ENCODE measurements at places on chromosomes 5 and 9. TPM values are rescaled to one million over a fixed set of nuclear protein-coding genes. Genes with fewer than 3 reads are reported as not detected.

HTR4 gene
- total RNA-seq: not detected

KIF12 gene
- 2.3 TPM for total RNA-seq

DIPK1B gene
- 12.8 TPM for total RNA-seq

CBY3 gene
- total RNA-seq: not detected

PCDHGB2 gene
- total RNA-seq: 2.4 TPM

SLIT3 gene
- total RNA-seq: 57.3 TPM

PCDHGA6 gene
- total RNA-seq: 2.1 TPM

LCN1 gene
- total RNA-seq: not detected

CCIN gene
- total RNA-seq: 0.33 TPM

DNA sequence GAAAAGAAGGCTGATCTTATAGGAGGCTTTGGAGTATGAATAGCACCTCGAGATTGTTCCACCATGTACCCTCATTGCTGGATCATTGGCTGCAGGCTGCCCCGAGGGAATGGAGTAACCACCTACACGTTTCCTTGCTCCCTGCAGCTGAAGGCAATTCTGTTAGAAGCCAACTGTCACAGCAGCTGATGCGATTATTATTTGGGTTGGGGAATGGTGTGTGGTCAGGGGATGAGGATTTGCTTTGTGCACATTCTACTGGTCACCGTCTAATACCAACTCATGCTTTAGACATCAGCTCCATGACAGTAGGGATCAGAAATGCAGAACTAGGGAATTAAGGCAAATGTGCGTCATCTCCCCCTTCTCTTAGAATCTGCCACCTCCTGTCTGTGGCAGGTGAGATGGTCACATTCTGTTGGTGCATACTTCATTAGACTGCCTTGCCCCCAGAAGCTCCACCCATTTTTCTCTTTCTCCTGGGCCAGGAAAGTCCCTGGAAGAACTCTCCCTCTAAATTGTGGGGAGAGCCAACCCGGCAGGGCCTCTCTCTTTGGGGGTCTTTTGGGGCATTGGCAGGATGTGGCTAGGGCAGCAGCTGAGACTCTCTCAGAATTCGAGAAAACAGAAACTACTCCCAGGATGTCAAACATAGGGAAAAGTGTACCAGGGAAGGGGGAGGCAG, 32.8 kb downstream of the NEUROG1 start:
- no peak for DNase-seq
- no peaks in the 10 kb centered on the region for H3K36me3 ChIP-seq

DNA sequence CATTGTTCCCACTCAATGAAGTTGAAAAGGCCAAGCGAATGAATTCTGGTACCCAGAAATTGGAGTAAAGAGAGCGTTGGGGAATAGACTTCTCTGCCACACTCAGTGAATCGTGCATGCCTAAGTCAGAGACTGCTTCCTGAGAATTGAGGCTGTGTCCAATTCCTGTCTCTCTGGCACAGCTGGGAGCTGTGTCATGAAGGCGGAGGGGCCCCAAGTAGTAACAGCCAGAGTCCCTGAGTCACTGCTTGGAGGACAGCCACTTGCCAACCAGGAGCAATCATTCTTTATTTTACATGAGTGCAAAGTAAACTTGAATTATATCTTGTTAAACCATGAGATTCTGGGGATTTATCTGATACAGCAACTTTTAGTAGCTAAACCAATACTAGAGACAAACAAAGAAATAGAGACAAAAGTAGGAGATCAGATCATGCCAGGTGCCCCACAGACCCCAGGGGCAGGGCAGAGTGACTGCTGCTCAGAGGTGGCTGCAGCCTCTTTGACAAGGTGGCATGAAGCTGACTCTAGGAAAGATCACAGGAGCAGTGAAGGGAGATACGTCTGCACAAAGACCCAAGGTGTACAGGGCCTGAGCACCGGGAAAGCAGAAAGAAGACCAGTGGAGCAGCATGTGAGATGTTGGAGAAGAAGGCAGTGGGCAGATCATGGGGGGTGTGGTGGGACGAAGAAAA, 246.0 kb downstream of the GADD45G start:
- H3K4me3 ChIP-seq: no peak overlapping the region
- no peak overlapping the region for H3K27ac ChIP-seq
- no peaks in the 10 kb centered on the region for H3K27me3 ChIP-seq
- DNase-seq: no peak
- no peaks in the 10 kb centered on the region for H3K36me3 ChIP-seq
- H3K4me1 ChIP-seq: peaks cover 5% of the 10 kb centered on the region

GRCh38 chr5:95983080-95983479, 21.4 kb upstream of the ELL2 start:
- H3K4me3 ChIP-seq: no peak overlapping the region
- no peaks in the 10 kb centered on the region for H3K4me1 ChIP-seq
- H3K36me3 ChIP-seq: no peaks in the 10 kb centered on the region
- no peak overlapping the region for H3K27ac ChIP-seq

DNA sequence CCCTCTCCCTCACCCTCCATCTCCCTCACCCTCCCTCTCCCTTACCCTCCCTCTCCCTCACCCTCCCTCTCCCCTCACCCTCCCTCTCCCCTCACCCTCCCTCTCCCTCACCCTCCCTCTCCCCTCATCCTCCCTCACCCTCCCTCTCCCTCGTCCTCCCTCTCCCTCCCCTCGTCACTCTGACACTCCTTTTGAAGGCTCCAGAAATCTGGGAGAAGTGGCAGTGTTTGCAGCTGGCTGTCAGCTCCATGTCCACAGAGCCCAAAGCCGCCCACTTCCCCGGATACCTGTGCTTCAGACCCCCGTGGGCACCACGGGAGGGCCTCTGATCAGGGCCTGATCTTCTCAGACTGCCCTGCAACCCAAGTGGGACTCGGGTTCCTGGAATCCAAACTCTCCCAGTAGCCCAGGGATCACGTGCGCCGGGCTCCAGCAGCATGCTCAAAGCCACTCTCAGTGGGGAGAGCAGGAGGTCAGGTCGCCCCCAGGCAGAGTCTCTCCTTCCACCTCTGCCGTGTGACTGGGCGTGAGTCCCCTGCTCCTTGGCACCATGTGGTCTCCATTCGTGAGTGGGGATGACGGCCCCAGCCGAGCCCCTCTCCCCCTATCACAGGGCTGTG, 33.1 kb downstream of the DBH start:
- H3K4me1 ChIP-seq: no peaks in the 10 kb centered on the region
- no peaks in the 10 kb centered on the region for H3K27me3 ChIP-seq
- H3K27ac ChIP-seq: no peak overlapping the region
- no peak overlapping the region for H3K4me3 ChIP-seq
- no peak for DNase-seq
- H3K36me3 ChIP-seq: no peaks in the 10 kb centered on the region

- H3K27ac ChIP-seq: no peak overlapping the region
- H3K27me3 ChIP-seq: no peaks in the 10 kb centered on the region
- no peak overlapping the region for H3K4me3 ChIP-seq
Measured at GRCh38 chr5:50786073-50786472, 119.6 kb downstream of the PARP8 start.

- H3K4me1 ChIP-seq: peaks cover 9% of the 10 kb centered on the region
- H3K27ac ChIP-seq: peak overlapping the region; percentile 16
- no peaks in the 10 kb centered on the region for H3K27me3 ChIP-seq
- peaks cover 3% of the 10 kb centered on the region for H3K36me3 ChIP-seq
- DNase-seq: no peak
Measured at GRCh38 chr9:96015876-96016686, 140.6 kb downstream of the ERCC6L2 start.

- H3K4me3 ChIP-seq: no peak overlapping the region
- H3K27me3 ChIP-seq: no peaks in the 10 kb centered on the region
- H3K27ac ChIP-seq: peak overlapping the region; percentile 87
- H3K36me3 ChIP-seq: peaks cover 51% of the 10 kb centered on the region
Measured at GRCh38 chr9:19378647-19379046, 1.4 kb downstream of the RPS6 start.

- H3K4me3 ChIP-seq: no peak overlapping the region
- H3K4me1 ChIP-seq: no peaks in the 10 kb centered on the region
- DNase-seq: no peak
- H3K36me3 ChIP-seq: no peaks in the 10 kb centered on the region
Measured at GRCh38 chr5:90131383-90132133, 278.0 kb downstream of the CETN3 start.

DNA sequence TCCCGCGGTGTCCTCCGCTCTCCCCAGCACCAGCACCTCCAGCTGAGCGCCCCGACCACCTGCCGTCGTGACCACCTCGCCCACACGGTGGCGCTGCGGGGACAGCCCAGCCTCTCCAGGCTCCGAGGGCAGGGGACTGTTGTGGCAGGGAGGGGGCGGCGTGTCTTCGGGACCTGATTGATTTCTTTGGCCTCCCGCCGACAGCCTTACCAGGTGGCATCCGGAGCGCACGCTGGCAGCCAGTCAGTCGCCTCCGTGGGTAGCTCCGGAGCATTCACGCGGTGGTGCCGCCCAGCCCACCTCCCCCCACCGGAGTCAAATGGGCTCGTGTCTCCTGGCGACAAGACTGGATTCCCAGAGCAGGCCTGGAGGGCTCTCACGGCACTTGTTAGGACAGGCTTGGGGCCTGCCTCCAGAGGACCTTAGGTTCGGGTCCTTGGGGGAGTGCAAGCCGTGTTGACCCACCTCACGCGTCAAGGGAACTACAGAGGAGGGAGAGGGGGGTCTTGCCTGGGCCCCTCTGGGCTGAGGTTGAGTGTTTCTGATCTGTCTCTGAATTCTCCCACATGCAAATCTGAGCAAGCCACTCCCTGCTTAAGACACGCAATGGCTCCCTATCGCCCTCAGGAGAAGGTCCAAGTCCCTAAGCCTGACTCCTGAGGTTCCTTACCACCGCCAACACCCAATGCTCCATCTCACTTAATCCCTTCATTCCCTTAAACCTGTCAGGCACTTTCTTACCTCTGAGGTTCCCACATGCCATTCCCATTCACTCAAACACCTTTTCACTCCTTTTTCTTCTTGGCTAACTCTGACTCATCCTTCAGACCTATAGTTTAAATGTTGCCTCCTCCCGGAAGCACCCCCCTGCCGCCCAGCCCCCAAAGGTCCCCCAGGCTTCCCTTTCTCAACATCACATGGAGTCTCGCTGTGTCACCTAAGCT, 51.2 kb upstream of the GGTA1 start:
- no peaks in the 10 kb centered on the region for H3K36me3 ChIP-seq
- H3K4me1 ChIP-seq: peaks cover 12% of the 10 kb centered on the region
- H3K27ac ChIP-seq: no peak overlapping the region
- H3K4me3 ChIP-seq: peak overlapping the region; percentile 38
- H3K27me3 ChIP-seq: no peaks in the 10 kb centered on the region

DNA sequence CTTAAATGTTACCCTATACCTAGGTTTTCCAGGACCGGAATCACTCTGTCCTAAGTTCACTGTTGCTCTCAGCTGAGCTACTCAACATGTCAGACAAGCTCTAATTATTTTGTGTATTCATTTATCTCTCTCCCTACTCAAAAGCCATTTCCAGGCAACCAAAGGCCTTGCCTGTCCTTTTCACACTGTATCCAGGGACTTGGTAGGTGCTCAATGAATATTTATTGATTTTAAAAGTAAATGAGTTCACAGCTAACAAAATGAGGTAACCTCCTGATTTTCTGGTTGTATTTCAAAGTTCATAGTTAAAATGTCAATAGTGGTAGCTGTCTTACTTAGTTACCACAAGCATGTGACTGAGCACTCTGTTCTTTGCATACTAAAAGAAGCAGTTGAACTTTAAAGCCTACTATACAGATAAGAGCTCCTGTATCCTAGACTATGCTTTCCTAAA, 522.2 kb downstream of the ACTL7B start:
- no peaks in the 10 kb centered on the region for H3K4me1 ChIP-seq
- no peak overlapping the region for H3K4me3 ChIP-seq
- no peaks in the 10 kb centered on the region for H3K27me3 ChIP-seq
- no peaks in the 10 kb centered on the region for H3K36me3 ChIP-seq
- DNase-seq: no peak
- H3K27ac ChIP-seq: no peak overlapping the region

- no peaks in the 10 kb centered on the region for H3K4me1 ChIP-seq
- H3K4me3 ChIP-seq: no peak overlapping the region
- no peak overlapping the region for H3K27ac ChIP-seq
- H3K36me3 ChIP-seq: no peaks in the 10 kb centered on the region
- no peak for DNase-seq
Measured at GRCh38 chr9:107404736-107405135, 84.8 kb downstream of the KLF4 start.

GRCh38 chr5:127297348-127298035, 6.9 kb downstream of the MEGF10 start:
- no peak overlapping the region for H3K4me3 ChIP-seq
- H3K4me1 ChIP-seq: no peaks in the 10 kb centered on the region
- H3K27me3 ChIP-seq: no peaks in the 10 kb centered on the region
- no peak overlapping the region for H3K27ac ChIP-seq
- no peaks in the 10 kb centered on the region for H3K36me3 ChIP-seq

- H3K27me3 ChIP-seq: no peaks in the 10 kb centered on the region
- DNase-seq: no peak
- H3K4me3 ChIP-seq: no peak overlapping the region
- peaks cover 5% of the 10 kb centered on the region for H3K36me3 ChIP-seq
- H3K27ac ChIP-seq: peak overlapping the region; percentile 64
Measured at GRCh38 chr5:157540124-157540523, 35.5 kb downstream of the ADAM19 start.

- H3K36me3 ChIP-seq: no peaks in the 10 kb centered on the region
- no peak for DNase-seq
- no peak overlapping the region for H3K4me3 ChIP-seq
- no peak overlapping the region for H3K27ac ChIP-seq
Measured at GRCh38 chr5:156356238-156356637, 29.3 kb downstream of the SGCD start.

DNA sequence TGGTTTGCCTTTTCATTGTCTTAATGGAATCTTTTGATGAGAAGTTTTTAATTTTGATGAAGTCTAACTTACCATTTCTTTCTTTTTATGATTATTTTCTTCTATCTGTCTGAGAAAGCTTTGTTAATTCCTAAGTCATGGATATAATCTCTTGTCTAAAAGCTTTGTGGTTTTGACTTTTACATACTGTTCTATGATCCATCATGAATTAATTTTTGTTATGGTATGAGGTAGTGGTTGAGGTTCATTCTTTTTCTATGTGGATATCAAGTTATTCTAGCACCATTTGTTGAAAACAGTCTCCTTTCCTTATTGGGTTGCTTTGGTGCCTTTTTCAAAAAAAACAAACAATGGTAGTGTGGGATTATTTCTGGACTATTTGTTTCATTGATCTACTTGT, 20.4 kb downstream of the FBXO10 start:
- no peak overlapping the region for H3K27ac ChIP-seq
- no peaks in the 10 kb centered on the region for H3K4me1 ChIP-seq
- no peaks in the 10 kb centered on the region for H3K27me3 ChIP-seq
- no peak for DNase-seq
- no peaks in the 10 kb centered on the region for H3K36me3 ChIP-seq

DNA sequence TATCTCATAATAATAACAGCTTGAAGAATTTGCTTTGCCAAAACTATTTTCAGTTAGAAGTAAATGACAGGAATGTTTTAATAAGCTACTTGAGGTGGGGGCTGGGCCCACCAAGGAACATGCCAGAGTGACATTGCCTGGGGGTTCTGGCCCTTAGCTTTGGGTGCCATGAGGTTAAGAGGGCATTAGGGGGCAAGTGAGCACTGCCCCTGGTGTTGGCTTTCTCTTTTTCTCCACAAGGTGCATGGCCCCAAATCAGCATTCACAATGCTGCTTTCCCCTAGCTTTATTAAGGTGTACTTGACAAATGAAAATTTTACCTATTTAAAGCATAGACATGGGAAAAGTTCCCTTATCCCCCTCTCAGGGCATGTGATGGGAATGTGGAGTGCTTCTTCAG, 305.4 kb downstream of the TENT4A start:
- no peaks in the 10 kb centered on the region for H3K4me1 ChIP-seq
- no peak overlapping the region for H3K4me3 ChIP-seq
- DNase-seq: no peak
- H3K27me3 ChIP-seq: no peaks in the 10 kb centered on the region
- H3K36me3 ChIP-seq: no peaks in the 10 kb centered on the region

- peak overlapping the region; percentile 41 for H3K4me3 ChIP-seq
- H3K27ac ChIP-seq: no peak overlapping the region
- peaks cover 58% of the 10 kb centered on the region for H3K27me3 ChIP-seq
- H3K4me1 ChIP-seq: peaks cover 42% of the 10 kb centered on the region
- H3K36me3 ChIP-seq: no peaks in the 10 kb centered on the region
Measured at GRCh38 chr9:34588671-34589635, 571 bp downstream of the CNTFR start.
